ENCODE measurements at places on chromosomes 12 and 14.

GRCh38 chr12:66409195-66409871, 107.0 kb downstream of the HELB start:
- peak; percentile 47 for DNase-seq

DNA sequence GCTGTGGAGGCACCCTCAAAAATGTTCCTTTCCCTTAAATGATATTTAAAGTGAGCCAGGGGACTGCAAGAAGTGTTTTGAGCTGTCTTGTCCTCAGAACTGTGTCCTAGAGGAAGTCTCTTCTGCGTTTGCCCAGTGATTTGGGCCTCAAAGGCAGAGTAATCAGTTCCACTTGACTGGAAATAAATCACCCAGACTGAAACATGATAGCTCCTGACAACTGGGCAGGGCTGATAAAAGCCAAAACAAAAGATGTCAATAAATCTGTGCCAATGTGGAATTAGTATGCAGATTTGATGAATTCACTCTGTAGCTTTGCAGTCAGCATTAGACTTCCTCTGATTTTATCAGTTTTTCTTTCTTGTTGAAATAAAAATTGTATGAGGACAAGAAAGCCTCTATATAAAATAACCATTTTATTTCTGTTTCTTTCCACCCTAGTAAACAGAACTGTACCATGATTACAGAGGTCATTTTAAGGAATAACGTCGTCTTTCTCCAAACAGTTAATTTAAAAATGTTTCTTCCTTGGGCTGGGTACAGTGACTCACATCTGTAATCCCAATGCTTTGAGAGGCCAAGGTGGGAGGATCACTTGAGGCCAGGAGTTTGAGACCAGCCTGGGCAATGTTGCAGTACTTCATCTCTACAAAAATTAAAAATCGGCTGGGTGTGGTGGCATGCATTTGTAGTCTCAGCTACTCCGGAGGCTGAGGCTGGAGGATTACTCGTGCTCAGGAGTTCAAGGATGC, 180.8 kb downstream of the ERC1 start:
- DNase-seq: peak; percentile 4

- DNase-seq: no peak
These were observed 544.4 kb upstream of the TMEM132C start for GRCh38 chr12:127722611-127723010.

GRCh38 chr12:98743362-98743953, 98.4 kb downstream of the APAF1 start:
- peak; percentile 45 for DNase-seq

GRCh38 chr12:131217024-131217586, 263.4 kb downstream of the ADGRD1 start:
- DNase-seq: no peak

DNA sequence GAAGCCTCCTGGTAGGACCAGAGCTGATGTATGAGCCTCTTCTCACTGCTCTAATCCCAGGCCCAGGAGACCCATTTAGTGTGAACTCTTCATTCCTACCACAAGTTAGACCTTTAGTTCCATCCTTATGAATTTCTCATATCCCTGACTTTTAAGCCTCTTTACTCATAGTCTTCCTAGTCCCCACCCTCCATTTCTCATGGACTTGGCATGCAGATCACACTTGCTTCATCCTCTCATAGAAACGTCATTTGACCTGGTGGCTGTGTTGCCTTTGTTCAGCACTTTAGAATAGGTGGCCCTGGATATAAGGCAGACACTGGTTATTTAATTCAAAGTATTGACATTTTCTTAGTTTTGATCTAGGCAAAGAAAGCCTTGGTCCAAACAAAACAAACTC, 99.5 kb downstream of the SLC16A7 start:
- DNase-seq: no peak

- peak; percentile 85 for DNase-seq
These were observed 59.4 kb downstream of the TSPAN11 start for GRCh38 chr12:30985814-30986452.

Measured in HT-29 (cell line).